ENCODE measurements at places on chromosomes 11 and 22.

- DNase-seq = no peak
These were observed 276.5 kb upstream of the MTNR1B start for GRCh38 chr11:92692826-92693546.

DNA sequence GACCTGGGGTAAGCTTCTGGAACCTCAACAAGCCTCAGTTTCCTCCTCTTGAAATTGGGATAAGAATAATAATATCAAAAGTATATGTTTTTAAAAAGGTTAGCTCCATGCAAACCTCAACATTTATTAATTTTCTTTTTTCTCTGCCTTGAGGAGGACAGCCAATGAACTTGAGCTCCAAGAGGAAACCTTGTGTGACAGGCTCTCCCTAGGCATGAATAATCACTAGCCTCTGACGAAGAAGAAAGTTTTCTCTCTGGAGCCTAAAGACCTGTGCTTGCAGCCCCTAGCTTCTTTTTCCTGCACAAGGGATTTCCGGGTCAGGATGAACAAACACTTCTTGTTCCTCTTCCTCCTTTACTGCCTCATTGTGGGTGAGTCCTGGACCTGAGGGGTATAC, at the start of gene PATE3:
Gene PATE3, plus strand, starts transcription at position 301 of the 400 bp plus-strand sequence. Its CDS starts 25 bp downstream, at position 326.
- no peak for DNase-seq

DNA sequence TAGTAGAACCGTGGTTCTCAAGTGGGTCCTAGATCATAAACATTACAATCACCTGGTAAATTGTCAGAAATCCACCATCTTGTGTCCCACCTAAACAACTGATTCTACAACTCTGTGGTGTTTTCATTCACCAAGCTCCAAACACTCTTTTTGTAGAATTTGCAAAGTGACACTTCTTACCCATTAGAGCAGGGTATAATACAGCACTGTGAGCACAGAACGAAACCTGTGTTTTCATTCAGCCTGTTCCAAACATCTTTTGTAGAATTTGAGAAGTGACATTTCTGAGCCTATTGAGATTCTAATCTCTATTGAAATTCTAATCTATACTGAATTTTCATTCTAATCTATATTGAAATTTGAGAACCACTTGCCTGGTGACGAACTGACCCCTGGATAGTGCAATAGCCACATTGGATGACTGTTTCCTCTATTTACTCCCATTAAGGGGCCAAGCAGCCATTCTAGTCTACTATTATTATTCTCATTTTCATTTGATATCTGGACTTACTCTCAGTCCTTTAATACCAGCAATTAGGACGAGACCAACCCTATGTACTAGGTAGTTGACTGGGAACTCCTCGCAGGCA, 616.6 kb downstream of the LRRC4C start:
- no peak for DNase-seq

DNA sequence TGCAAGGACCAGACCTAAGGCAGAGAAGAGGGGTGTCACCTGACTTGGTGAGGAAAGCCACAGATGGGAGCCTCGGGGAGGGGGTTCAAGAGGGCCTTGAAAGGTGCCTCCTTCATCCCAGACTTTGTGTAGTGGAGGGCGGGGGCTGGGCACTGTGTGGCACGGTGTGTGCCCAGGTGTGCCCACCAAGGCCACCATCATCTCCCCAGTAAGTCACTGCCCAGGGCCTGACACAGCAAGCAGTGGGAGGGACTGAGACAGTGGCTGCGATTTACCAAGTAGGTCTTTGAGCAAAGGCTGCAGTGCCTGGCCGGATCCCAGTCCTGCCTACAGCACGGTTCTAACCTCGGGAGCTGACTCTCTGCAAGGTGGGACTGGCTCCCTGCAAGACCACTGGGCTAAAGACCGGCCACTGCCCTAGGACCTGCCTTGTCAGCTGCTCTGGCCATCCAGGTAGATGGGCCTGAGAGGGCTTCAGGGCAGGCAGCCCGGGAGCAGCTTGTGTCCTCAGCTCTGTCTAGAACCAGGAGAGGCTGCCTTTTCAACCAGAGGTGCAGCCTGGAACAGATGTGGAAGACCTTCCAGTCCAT, 1.4 kb downstream of the OSM start:
- no peak for DNase-seq

GRCh38 chr11:46378811-46379481, 2.5 kb upstream of the MDK start:
- DNase-seq = no peak

DNA sequence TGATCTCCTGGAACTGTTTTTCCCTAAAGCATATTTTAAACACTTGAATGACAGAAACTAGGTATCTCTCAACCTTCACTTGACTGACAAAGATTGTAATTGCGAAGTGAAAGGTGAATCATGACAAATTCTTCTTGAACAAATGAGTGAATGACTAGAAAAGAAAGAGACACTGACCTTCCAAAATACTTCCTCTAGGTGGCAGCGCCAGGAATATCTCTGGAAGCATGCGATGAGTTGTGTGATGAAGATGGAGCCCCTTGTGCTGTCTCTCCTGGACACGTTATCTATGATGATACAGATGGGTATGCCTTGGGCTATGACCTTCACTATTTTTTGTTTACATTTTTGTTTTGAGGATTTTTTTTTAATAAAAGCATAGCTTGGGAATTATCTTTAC, 7.0 kb upstream of the CASP12 start:
- no peak for DNase-seq

DNA sequence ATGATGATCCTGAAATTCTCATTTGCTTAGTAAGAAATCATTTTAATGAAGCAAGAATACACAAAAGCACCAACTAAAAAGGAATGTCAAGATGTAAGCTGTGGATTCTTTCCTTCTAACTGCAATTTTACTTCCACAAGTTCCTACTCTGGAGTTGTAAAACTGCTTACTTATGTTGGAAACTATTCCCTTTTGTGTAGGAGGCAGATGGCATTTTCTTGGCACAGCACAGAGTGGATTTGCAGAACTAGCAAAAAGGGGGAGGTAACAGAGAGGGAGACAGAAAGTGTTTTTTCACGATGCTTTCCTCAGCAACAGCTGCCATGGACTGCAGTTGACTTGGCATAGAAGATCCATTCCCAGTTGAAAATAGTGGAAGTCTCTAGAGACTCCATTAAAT, 1112.0 kb upstream of the RAG2 start:
- DNase-seq = no peak

DNA sequence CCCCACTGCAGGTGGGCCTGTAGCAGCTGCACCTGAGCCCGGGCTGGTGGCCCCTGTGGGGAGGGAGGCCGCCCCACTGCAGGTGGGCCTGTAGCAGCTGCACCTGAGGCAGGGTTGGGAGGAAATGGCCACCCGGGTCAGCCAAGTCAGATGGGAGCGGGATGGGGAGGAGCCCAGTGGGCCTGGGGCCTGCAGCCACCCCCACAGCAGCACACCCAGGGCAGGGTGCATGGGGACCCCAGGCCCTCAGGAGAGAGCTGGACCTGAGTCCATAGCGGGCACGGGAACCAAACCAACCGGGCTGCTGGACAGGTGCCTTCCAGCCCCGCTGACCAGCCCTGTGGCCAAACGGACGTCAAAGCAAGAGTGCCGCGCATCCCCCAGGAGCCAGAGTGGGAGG, 61.7 kb downstream of the BRD1 start:
- no peak for DNase-seq

DNA sequence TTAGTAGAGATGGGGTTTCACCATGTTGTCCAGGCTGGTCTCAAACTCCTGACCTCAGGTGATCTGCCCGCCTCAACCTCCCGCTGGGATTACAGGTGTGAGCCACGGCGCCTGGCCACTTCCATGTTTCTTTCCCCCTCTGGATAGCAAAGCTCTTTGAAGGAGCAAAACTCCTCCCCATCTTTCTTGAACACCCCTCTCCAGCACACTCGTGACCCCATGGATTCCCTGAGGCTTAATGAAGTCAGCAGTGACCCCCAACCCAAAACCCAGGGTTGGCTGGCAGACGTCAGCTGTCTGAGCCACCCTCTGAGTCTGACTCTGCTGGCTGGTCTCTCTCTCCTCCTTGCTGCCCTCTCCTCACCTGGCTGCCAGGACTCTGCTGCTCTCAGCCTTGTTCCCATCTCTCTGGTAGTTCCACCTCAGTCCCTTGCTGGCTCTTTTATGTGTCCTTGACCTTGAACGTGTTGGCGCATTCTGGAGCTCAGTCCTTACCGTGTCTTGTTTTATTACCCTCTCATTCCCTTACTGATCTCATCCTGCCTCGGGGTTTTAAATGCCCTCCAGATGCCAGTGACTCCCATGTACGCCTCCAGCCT, 44.5 kb downstream of the PARVG start:
- DNase-seq = no peak

Data from inflammatory macrophage (primary cell).